Activated CD4-positive, alpha-beta T cell treated with anti-CD3 and anti-CD28 coated beads, Interleukin-2, amount 50 U/mL, for 1 hour (primary cell): ENCODE measurements at places on chromosomes 6 and 20.

DNA sequence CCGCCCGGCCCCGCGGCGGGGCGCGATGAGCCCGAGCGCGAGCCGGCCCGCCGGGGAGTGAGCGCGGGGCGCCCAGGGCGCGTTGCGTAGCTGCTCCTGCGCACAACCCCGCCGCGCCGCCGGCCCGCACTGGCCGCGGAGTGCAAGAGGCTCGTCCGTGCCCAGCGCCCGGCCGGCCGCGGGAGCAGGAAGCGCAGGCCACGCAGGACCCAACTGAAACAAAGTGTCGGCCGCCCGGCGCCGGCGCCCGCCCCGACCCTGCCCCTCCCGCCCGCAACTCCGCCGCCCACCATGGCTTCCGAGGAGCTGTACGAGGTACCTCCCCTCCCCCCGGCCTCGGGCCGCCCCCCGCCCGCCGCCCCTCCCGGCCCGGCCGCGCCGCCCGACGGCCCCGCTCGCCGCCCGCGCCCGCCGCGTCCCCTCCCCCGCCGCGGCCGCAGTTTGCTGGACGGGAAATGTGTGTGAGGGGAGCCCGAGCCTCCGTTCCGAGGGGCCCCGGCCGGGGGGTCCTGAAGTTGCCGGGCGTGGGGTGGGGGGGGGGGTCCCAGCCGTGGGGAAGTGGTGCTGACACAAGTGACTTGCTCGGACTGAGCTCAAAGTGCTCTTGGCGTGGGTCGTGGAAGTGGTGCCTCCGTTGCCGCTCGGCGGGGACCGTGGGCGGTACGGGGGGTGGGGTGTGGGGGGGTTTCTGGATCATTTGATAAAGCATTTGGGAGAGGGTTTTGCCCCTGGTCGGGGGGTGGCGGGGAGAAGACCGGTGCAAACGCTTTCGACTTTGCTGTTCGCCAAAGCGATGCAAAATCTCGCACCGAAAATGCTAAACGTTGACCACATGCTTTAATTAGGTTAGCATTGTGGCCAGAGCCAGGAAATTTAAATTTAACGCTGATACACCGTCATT lies 539 bp downstream of the CDYL start:
- DNase-seq: peak; percentile 7

DNA sequence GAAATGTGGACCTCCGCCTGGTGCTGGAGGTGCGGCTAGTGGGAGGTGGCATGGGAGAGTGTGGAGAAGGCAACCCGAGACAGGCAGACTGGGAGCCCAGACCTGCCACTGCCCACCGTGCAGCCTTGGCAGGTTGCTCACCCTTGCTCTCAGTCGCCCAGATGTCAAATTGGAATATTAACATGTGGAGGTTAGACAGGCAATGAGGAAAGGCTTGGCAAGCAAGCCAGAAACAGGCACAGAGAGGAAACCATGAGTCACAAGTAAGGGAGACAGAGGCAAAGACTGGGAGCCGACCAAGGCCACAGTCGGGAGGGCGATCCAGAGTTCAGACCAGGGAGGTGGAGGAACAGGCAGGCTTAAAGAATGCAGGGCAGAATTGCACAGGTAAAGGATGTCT lies 178.2 kb downstream of the FOXC1 start:
- no peak for DNase-seq

GRCh38 chr6:57147401-57147800 lies 24.7 kb upstream of the BAG2 start:
- DNase-seq: no peak

DNA sequence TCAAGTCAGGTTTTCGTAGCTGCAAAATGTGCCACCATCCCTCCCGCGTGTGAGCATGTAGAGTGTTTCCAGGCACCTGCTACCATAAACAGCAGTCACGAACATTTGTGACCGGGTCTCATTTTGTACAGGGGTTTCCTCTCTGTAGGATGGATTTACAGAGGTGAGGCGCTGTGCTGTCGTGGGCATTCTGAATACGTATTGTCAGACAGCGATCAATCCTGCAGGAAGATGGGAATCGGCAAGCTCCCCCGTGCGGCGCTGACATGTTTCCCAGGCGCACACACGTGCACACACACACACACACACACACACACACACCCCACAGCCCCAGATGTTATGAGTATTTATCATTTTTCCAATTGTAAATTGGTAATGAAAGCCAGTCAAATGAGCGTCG lies 15.8 kb downstream of the ANKRD60 start:
- DNase-seq: no peak

GRCh38 chr6:106510090-106510970 lies 119.0 kb downstream of the RTN4IP1 start:
- peak; percentile 69 for DNase-seq

GRCh38 chr6:36946526-36946925 lies 8.0 kb upstream of the PI16 start:
- DNase-seq: no peak
